ENCODE measurements at places on chromosomes 1 and 21. TPM values are rescaled to one million over a fixed set of nuclear protein-coding genes. Genes with fewer than 3 reads are reported as not detected.

Gene BROX
- 51.7 TPM for total RNA-seq

Gene OR2L3
- total RNA-seq: not detected

Gene PROK1
- total RNA-seq: not detected

Gene LIPI
- not detected for total RNA-seq

Gene DDAH1
- total RNA-seq: not detected

Gene PIGV
- total RNA-seq: 14.0 TPM

Gene OLFML3
- total RNA-seq: 0.13 TPM

Gene C1orf141
- total RNA-seq: 0.71 TPM

Gene SPRR2F
- total RNA-seq: not detected

Gene BACE2
- 0.52 TPM for total RNA-seq

Gene ELOA
- 30.1 TPM for total RNA-seq

Gene SLC27A3
- total RNA-seq: 9.7 TPM

Gene JAM2
- total RNA-seq: 0.28 TPM

Gene NBPF4
- not detected for total RNA-seq

Gene LUZP1
- 22.0 TPM for total RNA-seq

Gene HSPG2
- total RNA-seq: 1.8 TPM

Gene MAP3K21
- total RNA-seq: 17.7 TPM

Gene TFF2
- total RNA-seq: not detected

Gene PRAMEF11
- total RNA-seq: not detected

Gene LCE3E
- not detected for total RNA-seq

Gene LRRN2
- not detected for total RNA-seq
